ENCODE measurements at places on chromosomes 11 and 22.

GRCh38 chr22:39915295-39915726 lies 14.4 kb downstream of the GRAP2 start:
- no peak for DNase-seq

DNA sequence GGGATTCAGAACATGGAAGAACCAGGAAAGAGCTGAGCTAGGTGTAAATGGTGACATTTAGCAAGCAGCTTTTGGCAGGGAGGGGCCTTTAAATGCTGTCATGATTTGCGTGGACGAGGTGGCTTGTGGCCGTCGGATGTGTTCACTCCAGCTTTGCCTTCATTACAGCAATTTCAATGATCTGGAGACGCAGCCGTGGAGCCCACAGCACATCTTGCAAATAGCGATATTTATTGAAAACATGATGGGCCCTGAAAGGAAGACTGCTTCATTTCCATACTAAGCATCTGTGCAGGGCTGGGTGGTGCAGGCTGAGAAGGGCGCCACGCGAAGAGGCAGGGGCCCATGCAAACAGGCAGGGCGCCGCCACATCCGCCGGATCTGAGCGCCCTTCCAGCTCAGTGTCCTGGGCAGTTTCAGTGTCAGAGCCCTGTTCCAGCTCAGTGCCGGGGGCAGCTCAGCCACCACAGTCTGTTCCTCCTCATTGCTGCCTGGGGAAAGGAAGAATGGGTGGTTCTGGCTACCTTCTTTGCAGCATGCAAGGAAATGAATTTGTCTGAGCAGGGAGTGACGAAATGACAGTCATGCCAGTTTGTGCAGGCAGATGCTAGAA lies 111.1 kb upstream of the TTC12 start:
- peak; percentile 69 for DNase-seq

- no peak for DNase-seq
Observed at GRCh38 chr11:27159335-27159679, 118.7 kb downstream of the BBOX1 start.

DNA sequence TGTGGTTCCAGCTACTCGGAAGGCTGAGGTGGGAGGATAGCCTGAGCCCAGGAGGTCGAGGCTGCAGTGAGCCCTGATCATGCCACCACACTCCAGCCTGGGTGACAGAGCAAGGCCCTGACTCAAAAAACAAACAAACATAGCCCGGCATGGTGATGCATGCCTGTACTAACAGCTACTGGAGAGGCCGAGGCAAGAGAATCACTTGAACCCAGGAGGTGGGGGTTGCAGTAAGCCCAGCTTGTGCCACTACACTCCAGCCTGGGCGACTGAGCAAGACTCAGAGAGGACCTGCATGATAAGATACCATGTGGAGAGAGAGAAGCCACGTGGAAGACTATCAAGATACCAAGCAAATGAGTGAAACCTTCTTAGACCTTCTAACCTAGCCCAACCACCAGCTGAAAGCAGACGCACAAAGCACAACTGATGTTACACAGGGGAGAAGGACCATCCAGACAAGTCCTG lies 36.1 kb downstream of the AMBRA1 start:
- no peak for DNase-seq

- DNase-seq = no peak
Observed at GRCh38 chr22:30214703-30215407, 31.7 kb downstream of the LIF start.

DNA sequence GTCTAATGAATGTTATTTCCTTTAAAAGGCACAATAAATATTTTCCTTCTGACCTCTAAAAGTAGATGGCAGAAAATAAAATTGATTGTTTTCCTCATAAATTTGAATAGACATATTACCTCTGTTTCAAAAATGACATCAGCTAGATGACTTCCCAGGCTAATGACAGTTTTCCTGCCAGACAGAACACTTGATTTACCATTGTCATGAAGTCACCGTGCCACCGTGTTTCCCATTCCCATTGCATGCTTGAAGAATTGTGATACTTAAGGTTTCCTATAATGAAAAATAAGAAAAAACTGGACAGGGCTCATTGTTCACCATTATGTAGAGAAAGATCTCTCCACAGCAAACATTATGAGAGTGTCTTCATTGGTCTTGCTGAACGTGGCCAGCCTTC lies 151.1 kb downstream of the NCAM1 start:
- DNase-seq = no peak

DNA sequence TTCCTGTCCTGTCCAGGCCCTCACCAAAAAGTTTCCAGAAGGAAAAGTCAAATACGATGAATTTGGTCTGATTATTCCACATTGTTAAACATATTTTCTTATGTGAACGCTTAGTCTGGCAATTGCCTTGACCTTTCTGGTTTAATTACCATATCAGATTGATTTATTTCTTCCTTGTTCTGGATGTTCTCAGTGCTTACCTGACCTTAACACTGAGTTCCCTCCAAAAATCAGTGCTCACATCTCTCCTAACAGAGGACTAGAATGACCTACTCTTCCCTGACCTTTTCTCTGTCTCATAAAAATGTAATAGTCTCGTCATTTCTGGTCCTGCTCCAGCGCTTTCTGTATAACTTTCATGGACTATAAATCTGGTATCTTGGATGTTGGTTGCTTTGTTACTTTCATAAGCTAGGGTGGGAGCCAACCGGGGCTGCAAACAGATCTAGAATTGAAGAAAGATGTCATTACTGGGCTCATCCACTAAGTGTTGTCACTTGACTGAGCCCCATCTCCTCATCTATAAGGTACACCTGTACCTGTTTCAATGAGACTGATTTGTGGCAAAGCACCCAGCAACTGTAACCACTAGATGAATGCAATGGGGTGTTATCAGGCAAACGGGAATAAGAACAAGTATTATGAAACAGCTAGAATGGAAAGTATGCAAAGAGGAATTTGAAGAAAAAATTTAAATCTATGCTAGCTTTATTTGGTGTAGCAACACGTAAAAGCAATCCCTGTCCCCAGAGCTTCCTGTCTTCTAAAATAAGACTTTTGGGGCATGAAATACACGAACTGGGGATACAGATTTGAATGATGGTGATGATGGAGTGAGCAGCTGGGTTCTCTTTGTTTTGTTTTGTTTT lies 2.4 kb downstream of the FADS2 start:
- no peak for DNase-seq

DNA sequence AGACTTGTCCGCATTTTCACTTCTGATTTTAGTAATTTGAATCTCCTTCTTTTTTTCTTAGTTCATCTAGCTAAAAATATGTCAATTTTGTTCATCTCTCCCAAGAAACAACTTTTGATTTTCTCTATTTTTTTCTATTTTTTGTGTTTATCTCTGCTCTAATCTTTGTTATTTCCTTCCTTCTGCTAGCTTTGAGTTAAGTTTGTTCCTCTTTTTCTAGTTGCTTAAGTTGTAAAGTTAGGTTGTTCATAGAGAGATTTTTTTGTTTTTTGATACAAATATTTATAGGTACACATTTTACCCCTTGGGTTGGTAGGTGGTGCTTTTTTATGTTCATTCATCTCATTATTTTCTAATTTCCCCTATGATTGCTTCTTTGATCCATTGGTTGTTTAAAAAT lies 22.1 kb upstream of the XKR3 start:
- DNase-seq = peak; percentile 16

- DNase-seq = no peak
Observed at GRCh38 chr11:132361011-132361550, 990.7 kb downstream of the NTM start.

- DNase-seq = no peak
Observed at GRCh38 chr11:28257761-28258160, 149.6 kb downstream of the METTL15 start.

DNA sequence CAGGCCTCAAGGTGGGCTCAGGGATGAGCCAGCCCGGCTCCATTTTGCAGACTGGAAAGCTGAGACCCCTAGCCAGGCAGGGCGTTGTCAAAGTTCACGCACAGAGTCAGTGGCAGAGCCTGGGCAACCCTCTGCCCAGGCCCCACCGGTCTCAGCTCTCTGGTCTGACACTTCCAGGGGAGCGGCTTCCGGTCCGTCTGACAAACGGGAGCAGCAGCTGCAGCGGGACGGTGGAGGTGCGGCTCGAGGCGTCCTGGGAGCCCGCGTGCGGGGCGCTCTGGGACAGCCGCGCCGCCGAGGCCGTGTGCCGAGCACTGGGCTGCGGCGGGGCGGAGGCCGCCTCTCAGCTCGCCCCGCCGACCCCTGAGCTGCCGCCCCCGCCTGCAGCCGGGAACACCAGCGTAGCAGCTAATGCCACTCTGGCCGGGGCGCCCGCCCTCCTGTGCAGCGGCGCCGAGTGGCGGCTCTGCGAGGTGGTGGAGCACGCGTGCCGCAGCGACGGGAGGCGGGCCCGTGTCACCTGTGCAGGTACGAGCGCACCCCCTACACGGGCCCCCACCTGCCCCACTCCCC lies 36.0 kb downstream of the CD6 start:
- DNase-seq = no peak

GRCh38 chr22:32900886-32901635 lies 99.6 kb downstream of the TIMP3 start:
- DNase-seq = no peak

DNA sequence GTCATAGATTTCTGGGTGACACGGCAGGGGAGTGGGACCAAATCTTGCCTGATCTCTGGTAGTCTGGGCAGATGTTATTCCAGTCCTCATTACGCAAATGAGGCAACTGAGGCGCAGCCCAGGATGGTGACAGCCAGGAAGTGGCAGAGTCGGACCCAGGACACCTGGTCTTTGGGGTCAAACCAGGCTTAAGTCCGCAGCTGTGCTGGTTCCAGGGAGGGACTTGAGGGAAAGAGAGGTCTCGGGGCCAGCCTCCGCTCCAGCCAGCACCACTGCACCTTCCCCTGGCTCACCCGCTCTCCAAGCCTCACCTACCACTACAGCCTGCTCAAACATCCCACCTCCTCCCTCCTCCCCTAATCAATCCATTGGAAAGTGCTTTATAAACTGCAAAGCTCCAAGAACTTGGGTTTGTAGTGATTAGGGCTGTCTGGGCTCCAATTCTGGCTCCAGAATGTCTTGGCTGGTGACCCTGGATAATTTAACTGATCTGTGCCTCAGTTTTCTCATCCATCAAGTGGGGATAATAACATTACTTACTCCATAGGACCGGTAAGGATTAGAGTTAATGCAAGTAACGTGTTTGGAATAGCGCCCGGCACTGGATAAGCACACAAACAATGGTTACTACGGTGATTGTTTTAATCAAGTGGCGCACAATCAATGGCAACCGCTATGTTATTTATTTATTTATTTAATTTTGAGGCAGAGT lies 526 bp upstream of the PNPLA5 start:
- no peak for DNase-seq
